NCI-H1092 treated with DMSO at 0.1 percent for 48 hours (cell line): ENCODE measurements at places on chromosomes 3 and 15.

GRCh38 chr15:52798529-52799101 is 8.5 kb upstream of the ONECUT1 start:
- DNase-seq = no peak

DNA sequence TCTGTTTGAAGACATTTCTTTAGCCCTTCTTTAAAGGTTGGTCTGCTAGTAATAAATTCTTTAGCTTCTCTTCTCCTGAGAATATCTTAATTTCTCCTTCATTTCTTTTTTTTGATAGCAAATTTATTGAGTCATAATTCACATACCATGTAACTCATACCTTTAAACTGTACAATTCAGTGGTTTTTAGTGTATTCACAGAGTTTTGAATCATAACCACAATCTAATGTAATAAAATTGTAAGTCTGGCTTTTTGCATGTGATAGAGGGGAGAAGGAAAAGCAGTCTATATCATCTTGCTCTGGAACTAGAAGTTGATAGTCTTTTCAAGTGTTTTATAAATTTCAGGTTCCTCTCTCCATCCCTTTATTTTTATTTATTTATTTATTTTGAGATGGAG is 81.3 kb downstream of the APBA2 start:
- no peak for DNase-seq

- no peak for DNase-seq
Observed at GRCh38 chr15:98787936-98788757, 139.8 kb downstream of the IGF1R start.

DNA sequence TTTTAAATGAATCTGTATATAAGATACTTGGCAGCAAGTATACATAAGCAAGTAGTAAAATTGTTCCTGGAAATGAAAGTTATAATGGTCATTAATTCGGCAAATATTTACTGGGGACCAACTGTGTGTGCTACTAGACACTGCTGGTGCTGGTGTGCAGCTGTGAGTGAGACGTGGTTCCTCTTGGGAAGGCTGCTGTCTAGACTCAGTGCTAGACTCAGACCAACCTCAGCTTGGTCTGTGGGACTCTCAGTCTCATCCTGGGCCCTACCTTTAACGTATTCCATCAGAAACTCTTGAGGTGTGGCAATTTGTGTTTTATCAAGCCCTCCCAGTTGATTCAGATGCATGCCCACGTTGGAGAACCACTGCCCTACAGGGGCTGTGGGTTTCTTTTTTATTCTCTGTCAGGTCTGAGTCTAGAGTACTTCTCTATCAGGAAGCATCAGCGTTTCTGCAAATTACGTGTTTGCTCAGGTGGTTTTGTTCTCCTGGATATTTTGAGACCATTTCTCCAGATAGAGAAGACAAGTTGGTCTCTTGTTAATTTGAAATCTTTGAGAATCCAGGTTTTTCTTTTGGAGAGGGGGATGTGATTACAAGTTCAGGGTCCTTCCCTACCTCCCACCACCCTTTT is 6.8 kb downstream of the TLNRD1 start:
- DNase-seq = no peak

DNA sequence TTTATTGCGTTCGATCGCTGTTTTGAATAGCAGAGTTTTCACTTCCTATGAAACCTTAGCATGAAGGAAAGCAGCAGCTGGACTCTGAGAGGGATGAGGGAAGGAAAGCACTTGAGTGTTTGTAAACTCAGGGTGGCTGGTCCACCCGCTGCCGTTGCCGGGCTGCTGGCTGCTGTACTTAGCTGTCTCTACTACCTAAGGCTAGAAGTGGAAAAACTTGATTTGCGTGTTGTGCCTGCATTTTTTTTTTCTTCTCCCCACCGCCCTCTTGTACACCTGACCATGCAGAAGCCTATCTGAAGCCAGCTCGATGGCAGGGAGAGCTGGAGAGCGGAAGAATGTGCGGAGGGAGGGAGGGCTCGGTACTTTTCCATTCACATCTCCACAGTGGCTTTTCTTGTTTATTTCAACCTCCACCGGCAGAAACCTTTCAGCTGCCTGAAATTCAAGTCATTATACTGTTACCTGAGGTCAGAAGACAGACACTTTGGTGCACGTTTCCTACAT is 4.8 kb upstream of the BCL6 start:
- peak; percentile 28 for DNase-seq

- no peak for DNase-seq
Observed at GRCh38 chr3:98563661-98564281, 29.6 kb downstream of the CPOX start.

- no peak for DNase-seq
Observed at GRCh38 chr3:16028604-16029003, 145.9 kb upstream of the GALNT15 start.
